Caco-2 (cell line): ENCODE measurements at places on chromosomes 7 and 10. TPM values are rescaled to one million over a fixed set of nuclear protein-coding genes. Genes with fewer than 3 reads are reported as not detected.

- no peak for DNase-seq
These were observed 103.6 kb downstream of the MKLN1 start for GRCh38 chr7:131431289-131431688.

The LOXL4 gene
- 2.1 and 3.7 TPM in 2 replicates for total RNA-seq

The HOXA4 gene
- total RNA-seq = 4.8 and 5.5 TPM in 2 replicates

The AGAP9 gene
- 20.7 and 26.1 TPM in 2 replicates for total RNA-seq

GRCh38 chr10:32199714-32200394 lies 143.6 kb upstream of the KIF5B start:
- DNase-seq = no peak

The TRIM73 gene
- total RNA-seq = 0.82 and 0.86 TPM in 2 replicates

DNA sequence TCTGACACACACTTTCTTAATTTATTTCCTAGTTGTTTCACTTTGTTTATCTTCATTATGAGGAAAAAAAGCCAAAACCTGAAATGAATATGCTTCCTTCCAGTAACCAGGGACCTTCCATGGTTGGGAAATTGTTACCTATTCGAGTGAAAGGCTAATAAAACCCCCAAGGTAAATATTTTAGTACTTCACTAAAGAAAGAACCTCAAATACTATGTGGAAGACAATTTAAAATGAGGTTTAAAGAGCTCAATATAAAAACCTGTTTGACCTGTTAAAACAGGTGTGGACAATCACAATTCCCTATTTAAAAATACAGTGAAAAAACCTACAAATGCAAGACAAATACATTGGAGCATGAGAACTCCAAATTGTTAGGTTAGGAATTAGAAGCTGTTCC lies 192.6 kb downstream of the CFTR start:
- DNase-seq = peak; percentile 39

The PTPN20 gene
- total RNA-seq = not detected in 2 replicates

GRCh38 chr7:150969475-150969874 lies 8.6 kb downstream of the KCNH2 start:
- no peak for DNase-seq

DNA sequence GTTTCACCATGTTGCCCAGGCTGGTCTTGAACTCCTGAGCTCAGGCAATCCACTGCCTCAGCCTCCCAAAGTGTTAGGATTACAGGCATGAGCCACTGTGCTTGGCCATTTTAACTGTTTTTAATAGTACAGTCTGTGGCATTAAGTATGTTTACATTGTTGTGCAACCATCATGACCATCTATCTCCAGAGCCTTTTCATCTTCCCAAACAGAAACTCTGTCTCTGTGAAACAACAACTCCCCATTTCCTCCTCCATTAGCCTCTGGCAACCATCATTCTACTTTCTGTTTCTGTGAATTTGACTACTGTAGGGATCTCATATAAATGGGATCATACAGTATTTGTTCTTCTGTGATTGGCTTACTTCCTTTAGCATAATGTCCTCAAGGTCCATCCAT lies 48.3 kb upstream of the SEPHS1 start:
- no peak for DNase-seq

GRCh38 chr10:52984169-52984568 lies 211.6 kb upstream of the MBL2 start:
- no peak for DNase-seq

DNA sequence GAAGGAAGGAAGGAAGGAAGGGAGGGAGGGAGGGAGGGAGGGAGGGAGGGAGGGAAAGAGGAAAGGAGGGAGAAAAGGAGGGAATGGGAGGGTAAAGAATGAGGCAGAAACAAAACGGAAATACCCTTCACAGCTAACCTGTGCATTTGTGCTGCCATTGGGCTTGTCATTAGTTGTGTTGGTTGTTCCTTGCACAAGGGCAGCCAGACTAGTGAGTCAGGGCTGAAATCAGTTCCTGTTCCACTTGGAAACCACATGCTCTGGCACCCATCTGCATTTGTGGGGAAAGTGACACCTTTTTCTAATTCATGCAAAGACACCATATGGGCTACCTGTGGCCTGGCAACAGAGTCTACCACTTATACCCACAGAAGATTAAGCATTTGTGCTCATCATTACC lies 1004.0 kb upstream of the C7orf33 start:
- no peak for DNase-seq

- no peak for DNase-seq
These were observed 85.9 kb downstream of the USP6NL start for GRCh38 chr10:11525503-11525902.

The ZWINT gene
- total RNA-seq = 168 and 181 TPM in 2 replicates

- DNase-seq = no peak
These were observed 35.5 kb downstream of the MYL10 start for GRCh38 chr7:101593556-101593955.

GRCh38 chr7:90951986-90952954 lies 312.0 kb upstream of the FZD1 start:
- no peak for DNase-seq

The PRKCQ gene
- 1.5 and 2.4 TPM in 2 replicates for total RNA-seq

GRCh38 chr7:47181746-47182361 lies 400.1 kb downstream of the TNS3 start:
- no peak for DNase-seq

GRCh38 chr10:119243967-119244366 lies 36.6 kb downstream of the GRK5 start:
- no peak for DNase-seq

The TIMM23B gene
- total RNA-seq = 37.0 and 39.3 TPM in 2 replicates

DNA sequence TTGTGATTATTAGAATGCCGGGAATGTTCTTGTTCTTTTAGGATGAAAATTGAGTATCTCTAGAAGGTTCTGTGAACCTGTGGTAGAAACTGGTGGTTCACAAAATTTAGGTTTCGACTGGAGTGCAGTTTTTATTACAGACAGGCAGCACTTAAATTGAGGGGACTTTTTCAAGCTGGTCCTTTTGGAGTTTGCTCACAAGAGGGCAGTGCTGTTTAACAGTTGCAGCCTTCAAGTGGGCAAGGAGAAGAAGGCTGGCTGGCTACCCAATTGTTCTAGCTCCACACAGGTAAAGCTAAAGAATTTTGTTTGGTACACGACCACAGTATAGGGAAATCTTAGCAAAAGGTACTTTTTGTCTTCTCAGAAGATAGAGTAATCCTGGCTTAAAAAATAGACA lies 233.6 kb downstream of the SNX13 start:
- DNase-seq = peak; percentile 63

DNA sequence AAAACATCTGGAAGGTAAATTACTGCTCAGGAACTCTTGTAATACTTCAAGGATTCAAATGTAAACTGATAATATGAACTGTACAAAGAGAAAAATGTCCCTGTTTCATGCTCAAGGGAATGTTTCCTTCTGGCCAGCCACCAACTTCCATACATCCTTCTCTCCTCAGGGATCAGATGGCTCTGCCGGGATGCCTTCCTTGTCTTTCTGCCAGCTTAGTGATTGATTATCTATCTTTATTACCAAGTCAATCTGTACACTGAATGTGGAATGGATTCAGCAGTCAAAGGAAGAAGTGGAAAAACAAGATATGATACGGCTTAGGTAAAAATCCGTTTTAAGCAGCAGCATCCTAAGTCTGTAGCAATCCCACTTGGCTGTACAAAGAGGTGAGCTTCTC lies 178.3 kb downstream of the PTN start:
- DNase-seq = no peak

DNA sequence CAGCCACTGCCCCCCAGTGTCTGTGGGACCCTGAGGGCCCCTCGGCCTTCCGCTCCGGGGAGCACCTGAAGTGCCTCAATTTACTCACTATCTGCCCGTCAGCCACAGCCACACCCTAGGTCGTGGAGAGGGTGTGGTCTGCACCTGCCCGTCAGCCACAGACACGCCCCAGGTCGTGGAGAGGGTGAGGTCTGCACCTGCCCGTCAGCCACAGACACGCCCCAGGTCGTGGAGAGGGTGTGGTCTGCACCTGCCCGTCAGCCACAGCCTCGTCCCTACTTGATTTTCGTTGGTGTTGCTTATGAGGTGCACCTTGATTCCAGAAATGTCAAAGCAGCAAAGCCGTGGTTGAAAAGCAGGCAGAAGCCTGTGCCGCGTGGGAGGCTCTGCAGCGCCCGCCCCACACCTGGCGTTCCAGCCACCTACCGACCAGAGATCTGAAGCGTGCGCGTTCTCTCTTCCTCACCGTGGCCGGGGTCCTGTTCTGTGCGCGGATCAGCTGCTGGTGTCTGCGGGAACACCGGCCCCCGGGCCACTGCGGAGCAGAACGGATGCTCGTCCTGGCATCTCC lies 101.6 kb downstream of the DYNC2I1 start:
- DNase-seq = peak; percentile 85

- DNase-seq = peak; percentile 74
These were observed 52.7 kb upstream of the BTRC start for GRCh38 chr10:101301111-101301731.

- no peak for DNase-seq
These were observed 19.6 kb upstream of the EFCAB10 start for GRCh38 chr7:105600720-105601550.

The CADPS2 gene
- total RNA-seq = 2.7 and 3.6 TPM in 2 replicates

GRCh38 chr10:117218654-117219053 lies 21.4 kb downstream of the KCNK18 start:
- no peak for DNase-seq

GRCh38 chr7:99002148-99002826 lies 124.0 kb downstream of the TRRAP start:
- DNase-seq = no peak

GRCh38 chr10:86017841-86018734 lies 348.5 kb downstream of the GRID1 start:
- no peak for DNase-seq
